ENCODE measurements at places on chromosomes 12 and 14.
A peak's percentile ranks its signal among the peaks of the same experiment; 100 is the strongest.

DNA sequence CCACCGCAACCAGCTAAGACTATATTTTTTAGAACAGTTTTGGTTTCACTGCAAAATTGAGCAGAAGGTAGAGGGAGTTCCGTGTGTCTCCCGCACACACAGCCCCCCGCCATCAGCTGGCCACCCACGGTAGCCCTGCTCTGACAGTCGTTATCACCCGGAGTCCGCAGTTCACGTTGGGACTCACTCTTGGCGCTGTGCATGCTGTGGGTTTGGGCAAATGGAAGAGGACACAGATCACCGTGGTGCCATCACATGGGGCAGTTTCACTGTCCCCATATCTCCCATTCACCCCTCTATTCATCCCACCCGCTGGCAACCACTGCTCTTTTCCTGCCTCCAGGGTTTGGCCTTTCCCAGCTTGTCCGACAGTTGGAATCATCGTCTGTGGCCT is 31.8 kb upstream of the ULK1 start:
- DNase-seq, result no peak

DNA sequence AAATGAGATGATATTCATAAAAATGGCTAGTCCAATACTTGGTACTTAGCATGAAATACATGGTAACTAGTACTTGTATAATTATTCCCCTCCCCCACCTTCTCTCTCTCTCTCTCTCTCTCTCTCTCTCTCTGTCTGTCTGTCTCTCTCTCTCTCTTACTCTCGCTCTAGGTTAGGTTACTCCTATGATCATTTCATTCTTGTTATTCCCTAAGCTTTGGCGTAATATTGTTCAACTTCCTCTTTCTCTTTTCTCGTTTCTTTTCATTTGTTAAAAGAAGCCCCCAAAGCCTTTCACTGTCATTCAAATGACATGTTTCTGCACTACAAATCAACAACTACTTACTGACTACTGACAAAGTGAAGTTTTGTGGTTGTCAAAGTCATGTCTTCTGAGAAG is 89.8 kb downstream of the GRIP1 start:
- DNase-seq, result no peak

GRCh38 chr12:77116277-77116676 is 50.9 kb upstream of the E2F7 start:
- DNase-seq, result no peak

GRCh38 chr12:66819587-66819986 is 140.7 kb upstream of the GRIP1 start:
- no peak for DNase-seq

DNA sequence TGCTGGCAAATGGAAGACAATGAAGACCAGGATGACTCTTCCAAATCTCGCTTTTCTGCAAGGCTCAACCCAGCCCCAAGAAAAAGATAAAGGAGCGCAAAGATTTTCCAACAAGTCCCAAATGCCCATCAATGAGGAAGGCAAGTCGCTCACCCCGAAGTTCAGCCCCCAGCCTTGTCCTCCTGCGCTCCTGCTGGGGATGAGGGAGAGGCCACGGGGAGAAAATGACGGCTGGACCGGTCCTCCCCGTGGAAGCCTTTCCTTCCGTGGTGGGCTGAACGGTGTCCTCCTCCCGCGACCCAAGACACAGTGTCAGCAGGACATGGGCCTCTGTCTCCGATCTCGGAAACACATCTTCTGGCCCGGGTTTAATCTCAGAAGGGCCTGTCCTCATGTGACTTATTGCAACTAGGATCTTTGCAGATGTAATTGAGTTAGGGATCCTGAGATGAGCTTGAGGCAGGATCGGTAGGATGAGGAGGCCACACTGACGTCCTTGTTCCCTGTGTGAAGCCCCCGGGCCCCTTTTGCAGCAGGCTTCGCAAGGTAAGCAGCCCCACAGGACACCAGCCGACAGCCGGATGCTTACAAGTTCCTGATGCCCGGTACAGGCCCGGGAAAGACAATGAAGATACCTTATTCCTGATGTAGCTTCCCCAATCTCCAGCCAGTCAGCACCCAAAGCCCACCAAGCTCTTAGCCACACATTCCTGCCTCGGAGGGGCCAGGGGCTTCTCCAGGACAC is 64.2 kb downstream of the GALNT9 start:
- no peak for DNase-seq

DNA sequence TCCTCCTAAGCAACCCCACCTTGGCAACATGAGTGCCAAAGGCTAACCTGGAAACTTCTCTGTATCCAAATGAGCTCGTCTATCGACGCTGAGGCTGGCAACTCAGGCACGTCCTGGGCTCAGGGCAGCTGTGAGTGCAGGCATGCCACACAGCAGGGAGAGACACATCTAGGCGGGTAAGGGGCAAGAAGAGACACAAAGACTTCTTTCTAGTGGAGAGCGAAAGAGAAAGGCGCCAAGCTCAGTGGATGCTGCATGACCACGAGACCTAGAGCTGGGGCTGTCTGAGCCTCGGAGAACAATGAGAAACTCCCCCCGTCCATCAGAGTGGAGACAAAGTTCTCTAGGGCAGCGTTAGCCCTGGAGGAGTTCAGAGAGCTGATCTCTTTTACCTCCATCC is 170.4 kb downstream of the CALM1 start:
- no peak for DNase-seq

- DNase-seq, result no peak
These were observed 42.2 kb upstream of the CAPRIN2 start for GRCh38 chr12:30796891-30797371.

DNA sequence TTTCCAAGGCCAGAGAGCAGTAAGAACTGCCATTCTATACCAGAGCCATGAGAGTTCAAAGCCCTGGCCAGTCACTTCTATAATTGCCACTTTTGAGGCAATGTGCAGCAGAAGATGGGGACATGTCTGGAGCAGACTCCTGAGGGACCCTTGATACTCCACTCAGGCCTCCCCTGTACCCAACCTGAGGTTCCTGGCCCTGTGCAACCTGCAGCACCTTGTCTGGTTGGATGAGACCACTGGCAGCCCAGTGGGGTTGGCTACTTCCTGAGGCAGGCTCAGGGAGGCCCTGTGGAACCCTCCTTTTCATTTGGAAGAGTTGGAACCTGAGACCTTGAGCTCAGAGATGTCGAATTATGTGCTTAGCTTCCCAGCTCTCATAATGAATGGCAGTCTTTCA is 54.4 kb downstream of the GALNT16 start:
- no peak for DNase-seq

GRCh38 chr12:62862259-62862881 is 72.6 kb downstream of the PPM1H start:
- DNase-seq, result no peak

DNA sequence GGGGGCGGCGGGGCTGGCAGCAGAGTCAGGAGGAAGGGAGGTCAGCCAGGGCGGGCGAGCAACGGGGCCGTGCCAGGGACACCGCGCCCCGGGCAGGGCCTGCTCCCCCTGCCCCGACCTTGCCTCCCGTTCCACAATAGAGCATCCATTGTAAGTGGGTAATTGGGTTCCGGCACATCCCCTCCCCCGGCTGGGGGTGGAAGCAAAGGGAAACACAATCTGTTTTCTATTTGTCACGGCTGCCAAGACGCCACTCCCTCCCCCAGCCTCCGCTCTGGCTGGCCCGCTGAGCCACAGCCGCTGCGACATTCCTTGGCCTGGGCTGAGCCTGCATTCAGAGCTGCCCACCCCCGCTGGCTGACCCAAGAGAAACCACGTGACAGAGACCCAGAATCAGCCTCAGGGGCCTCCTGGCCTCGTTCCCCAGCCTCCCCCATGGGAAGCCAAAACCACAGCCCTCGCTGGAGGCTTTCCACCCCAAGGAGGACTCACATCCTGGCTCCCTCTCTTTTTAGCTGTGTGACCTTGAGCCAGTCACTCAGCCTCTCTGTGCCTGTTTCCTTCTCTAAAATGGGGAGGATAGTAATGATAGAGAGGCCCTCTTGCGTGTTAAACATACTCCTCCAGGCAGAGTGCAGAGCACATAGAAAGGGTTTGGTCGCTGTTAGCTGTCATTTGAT is 117.6 kb downstream of the SCARB1 start:
- no peak for DNase-seq

- no peak for DNase-seq
These were observed 331.2 kb downstream of the SLC16A7 start for GRCh38 chr12:59927032-59927431.

GRCh38 chr12:100267603-100268281 is 765 bp downstream of the SCYL2 start:
- peak; percentile 17 for DNase-seq

DNA sequence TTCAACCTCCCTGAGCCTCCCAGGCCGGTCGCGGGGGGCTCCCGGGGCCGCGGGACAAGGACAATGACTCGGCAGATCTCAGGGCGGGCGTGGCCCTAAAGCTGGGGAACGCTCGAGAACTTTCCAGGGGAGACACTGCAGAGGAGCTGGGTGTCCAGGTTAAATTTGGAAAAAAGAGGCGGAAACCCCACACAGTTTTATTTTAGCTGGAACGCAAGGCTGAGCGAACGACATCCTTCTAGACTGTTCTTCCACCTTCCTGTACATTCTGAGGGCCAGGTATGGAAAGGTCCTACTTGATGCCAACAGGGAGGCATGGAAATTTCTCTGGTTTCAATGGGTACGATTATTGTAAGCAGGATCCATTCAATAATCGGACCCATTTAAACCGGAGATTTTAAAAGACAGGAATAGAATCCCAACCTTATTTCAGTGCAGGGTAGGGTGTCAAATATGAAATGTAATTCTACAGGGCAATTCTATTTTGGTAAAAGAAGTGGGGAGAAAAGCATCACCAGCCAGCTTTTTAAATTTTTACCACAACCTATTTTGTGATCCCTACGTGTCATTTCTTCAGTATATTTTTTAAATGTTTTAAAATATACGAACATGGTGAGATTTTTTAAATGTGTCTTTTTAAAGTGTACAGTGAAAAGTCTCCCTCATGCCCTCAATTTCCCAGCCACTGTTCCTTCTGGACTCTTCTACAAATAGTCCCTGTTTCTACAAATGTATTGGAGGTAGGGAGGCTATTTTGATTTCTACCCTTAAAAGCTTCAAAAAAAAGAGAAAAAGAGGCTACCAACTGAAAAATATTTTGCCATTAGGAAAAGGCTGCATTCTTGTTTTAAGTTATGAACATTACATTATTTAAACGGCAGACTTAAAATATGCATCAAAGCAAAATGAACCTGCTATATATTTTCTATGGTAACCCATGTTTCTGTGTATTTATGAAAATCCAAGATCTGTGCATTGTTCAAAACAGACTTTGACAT is 1.1 kb upstream of the UBC start:
- DNase-seq, result no peak

GRCh38 chr14:103149351-103150237 is 26.3 kb downstream of the TNFAIP2 start:
- DNase-seq, result no peak

DNA sequence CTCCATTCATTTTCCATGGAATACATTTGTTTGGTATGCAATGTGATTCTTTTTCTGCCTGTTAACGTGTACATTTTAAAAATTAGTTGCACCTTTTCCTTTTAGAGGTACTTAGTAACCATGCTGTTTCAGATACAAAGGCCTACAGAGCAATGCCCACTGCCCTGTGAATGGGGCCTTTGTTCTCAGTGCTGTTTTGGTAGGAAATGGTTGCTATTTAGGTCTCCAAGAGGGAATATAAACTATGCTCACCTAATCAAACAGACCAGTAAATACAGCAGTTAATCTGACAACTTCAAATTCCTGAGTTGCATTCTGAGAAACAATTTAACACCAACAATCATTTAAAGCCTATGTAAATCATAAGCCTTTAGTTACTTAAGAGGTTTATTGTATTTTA is 188.7 kb downstream of the BCAT1 start:
- DNase-seq, result no peak

GRCh38 chr12:130437555-130438242 is 100.0 kb downstream of the PIWIL1 start:
- DNase-seq, result no peak

DNA sequence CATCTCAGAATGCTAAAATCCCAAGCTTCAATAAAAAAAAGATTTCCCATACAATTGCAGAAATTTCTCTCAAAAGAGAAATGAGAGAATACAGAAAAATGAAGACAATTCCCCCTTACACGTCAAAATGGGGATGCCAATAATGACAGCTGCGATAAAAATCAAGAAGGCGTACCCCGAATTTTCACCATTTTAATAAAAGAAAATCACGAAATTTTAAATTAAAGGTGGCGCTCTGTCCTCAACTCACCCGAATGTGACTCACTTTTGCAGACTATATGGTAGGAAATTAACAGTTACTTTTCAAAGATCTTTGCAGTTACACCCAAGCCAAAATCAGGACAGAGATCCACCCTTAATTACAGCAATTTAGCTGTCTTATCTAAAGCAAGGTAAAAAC is 2.1 kb downstream of the ATP2B1 start:
- no peak for DNase-seq

DNA sequence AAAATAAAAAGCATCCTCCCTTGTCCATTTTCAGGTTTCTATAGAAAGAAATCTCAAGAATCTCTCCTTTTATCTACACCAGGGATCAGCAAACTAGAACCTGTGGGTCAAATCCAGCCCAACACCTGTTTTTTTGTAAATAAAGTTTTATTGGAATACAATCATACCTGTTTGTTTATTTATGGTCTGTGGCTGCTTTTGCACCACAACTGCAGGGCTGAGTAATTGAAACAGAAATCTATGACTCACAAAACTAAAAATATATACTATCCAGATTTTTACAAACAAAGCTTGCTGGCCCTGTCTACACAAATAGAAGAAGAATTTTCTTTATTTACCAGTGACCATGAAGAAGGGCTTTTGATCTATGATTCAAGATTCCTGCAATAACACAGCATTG is 95.1 kb upstream of the COCH start:
- DNase-seq, result no peak

DNA sequence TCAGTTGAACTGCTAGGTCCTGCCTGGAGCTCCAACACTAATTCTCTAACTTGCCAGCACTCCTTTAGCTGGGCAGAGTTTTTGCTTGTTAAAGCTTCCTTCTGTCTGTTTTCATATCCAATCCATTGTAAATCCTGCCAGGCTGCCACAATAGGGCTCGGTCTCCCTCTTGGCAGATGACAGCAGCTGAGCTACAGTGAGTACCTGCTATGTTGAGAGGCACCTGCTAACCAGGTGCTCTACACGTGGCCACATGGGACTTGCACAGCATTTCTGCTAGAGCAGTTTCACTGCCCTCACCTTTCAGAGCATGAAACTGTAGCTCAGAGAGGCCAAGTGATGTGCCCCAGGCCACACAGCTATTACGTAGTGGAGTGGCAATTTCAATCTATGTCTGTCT is 106.6 kb upstream of the NOS1 start:
- no peak for DNase-seq

DNA sequence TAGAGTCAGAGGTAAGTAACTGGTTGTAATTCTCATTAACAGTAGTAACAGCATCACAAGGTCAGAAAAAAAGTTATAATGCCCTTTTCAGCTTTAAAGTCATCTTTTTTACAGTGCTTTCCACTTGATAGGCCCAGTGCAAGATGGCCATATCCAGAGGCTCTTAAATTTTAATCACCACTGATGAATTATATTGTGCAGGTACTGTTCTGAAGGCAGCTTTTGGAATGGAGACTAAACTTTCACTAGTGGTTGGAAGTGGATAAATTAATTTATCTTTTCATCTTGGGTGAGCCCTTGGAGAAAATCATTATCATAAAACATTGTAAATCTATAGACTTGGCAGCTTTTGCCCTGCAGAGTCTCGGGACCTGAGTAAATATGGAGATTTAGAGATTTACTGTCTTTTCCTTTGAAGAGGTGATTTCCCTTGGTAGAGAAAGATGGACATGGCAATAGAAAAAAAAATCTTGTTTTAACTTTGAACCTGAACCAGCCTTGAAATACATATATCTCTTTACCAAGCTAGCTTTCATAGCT is 969.1 kb upstream of the NOVA1 start:
- no peak for DNase-seq
